Stimulated activated CD8-positive, alpha-beta memory T cell treated with anti-CD3 and anti-CD28 coated beads, Interleukin-2, amount 100 ng/mL, for 1 hour (primary cell): ENCODE measurements at places on chromosomes 3 and 15.

DNA sequence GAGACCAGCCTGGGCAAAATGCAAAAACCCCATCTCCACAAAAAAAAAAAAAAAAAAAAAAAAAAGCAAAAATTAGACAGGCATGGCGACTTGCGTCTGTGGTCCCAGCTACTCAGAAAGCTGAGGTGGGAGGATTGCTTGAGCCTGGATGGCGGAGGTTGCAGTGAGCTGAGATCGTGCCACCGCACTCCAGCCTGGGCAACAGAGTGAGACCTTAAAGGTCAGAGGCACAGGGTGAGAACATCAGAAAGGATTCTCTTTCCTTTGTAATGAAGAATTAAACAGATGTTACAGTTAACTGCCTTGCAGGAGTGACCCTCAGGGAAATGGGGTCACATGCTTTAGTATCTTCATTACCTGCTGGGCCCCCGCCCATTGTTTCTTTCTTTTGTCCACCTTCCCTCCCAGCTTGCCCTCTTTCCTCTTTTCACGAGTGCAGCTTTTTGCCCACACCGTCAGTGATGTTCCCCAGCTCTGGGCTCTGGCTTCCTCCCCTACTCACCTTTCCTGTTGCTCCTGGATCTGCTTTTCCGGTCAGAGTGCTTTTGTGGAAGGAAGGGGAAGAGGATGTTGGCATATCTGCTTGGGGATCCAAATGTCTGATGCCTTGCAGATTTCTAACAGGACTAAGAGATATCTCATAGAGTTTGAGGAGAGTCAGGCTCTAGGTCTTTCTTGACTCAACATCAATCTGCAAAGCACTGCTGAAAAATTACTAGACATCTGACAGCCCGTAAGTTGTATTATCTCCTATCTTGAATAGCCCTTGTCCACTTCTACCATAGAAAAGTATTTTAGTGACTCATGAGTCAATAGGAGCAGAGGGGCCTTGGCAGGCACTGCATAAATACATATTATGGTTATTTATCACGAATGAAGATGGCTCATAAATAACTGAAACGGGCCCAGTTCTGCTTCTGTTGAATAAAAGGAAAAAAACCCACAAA, 35.6 kb upstream of the NDUFB4 start:
- DNase-seq: no peak

DNA sequence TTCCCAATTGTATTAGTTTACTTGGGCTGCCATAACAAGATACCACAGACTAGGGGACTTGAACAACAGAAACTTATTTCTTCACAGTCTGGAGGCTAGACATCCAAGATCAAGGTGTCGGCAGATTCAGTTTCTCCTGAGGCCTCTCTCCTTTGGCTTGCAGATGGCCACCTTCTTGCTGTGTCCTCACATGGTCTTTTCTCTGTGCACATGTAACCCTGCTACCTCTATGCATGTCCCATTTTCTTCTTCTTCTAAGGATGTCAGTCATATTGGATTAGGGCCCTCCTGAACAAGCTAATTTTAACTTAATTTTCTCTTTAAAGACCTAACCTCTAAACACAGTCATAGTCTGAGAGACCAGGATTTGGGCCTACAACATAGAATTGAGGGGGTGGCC, 336.7 kb upstream of the WNT5A start:
- DNase-seq: no peak

DNA sequence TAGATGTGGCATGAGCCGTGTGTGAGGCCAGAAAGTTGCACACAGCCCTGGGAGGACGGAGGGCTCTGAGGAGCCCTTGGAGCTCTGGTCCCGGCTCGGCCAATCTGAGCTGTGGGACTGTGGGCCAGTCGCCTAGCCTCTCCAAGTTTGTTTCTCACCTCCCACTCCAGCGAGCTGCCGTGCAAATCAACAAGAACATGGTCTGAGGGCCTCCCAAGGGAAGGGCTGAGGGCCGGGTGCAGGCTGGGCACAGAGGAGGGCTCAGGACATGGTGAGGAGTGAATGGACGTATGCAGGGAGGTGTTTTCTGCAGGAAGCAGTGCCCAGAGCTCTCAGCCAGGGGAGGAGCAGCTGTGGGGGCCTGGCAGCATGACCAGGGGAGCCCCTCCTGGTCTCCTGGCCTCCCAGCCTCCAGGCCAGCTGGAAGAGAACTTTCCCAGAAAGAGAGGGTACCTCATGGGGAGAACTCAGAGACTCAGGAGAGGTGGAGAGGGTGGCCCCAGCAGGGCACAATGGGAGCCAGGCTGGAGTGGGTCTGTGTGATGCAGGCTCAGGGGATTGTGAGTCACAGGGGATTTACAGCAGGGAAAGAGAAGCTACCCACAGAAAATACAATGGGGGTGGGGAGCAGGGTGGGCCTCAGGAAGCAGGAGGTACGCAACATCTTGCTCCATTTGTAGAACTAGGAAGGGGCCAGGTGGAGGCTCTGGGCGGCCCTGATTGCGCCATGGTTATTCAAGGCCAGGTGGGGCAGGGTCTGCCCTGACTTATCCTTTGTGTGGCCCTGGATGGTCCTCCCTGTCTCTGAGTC, 24.8 kb downstream of the PSTPIP1 start:
- no peak for DNase-seq

DNA sequence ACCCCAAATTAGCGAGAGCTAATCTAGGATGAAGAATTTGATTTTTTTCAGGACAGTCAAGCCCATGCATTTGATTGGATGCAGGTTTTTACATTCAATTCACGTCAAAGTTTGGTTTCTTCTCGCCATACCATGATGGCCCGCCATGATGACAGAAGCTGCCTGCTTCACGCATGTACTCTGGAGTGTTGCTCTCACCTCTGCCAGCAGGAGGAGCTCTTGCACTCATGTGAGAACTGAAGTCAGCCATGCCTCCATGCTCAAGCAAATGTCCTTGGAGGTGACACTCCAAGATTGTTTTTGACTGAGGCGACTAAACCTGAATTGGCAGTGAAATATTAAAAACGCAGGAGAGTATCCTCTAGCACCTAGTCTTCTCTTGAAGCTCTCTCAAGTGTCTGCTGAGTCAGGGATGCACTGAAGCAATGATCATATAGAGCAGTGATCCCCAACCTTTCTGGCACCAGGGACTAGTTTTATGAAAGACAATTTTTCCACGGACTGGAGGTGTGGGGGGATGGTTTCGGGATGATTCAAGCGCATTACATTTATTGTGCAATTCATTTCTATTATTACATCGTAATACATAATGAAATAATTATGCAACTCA, 120.9 kb downstream of the SAMMSON start:
- no peak for DNase-seq
